ENCODE measurements at places on chromosomes 12 and 14.

- no peak for DNase-seq
Measured at GRCh38 chr12:115528466-115528865, 749.0 kb downstream of the MED13L start.

DNA sequence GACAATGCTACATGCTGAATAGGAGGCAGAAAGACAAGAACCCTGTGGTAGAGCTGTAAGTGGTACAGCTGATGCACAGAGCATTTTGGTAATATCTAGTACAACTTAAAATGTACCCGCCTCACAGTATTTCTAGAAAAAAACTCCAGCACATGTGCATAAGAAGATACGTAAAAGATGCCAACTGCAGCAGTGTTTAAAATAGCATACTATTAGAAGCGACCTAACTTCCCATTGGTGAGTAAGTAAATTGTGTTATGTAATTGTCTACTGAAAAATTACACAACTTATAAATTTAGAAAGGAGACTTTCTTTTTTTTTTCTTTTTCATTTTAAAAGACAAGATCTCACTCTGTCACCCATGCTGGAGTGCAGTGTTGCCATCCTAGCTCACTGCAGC lies 114.3 kb upstream of the CAND1 start:
- no peak for DNase-seq

- no peak for DNase-seq
Measured at GRCh38 chr14:68820536-68820935, 27.7 kb upstream of the ZFP36L1 start.

GRCh38 chr12:25789541-25789944 lies 168.9 kb upstream of the RASSF8 start:
- no peak for DNase-seq

DNA sequence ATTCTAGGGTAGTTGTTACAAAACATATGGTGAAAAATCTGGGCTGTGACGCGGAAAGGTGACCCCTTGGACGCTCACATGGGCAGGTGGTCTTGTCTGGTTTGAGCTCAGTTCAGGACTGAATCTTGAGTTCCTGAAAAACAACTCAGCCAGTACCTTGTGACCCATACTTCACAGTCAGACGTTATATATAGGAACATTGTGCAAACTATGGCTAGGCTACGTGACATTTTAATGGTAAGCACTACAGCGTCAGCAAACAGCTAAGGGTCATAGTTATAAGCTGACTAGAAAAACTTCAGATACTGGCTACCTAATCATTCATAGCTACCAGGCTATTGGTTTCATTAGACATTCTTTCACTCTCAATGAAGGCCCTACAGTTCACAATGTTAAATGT lies 14.8 kb upstream of the EDDM3A start:
- DNase-seq: no peak

- DNase-seq: no peak
Measured at GRCh38 chr12:12893438-12893837, 2.1 kb downstream of the GPRC5A start.

- DNase-seq: no peak
Measured at GRCh38 chr12:29149691-29150281, 708 bp downstream of the FAR2 start.

DNA sequence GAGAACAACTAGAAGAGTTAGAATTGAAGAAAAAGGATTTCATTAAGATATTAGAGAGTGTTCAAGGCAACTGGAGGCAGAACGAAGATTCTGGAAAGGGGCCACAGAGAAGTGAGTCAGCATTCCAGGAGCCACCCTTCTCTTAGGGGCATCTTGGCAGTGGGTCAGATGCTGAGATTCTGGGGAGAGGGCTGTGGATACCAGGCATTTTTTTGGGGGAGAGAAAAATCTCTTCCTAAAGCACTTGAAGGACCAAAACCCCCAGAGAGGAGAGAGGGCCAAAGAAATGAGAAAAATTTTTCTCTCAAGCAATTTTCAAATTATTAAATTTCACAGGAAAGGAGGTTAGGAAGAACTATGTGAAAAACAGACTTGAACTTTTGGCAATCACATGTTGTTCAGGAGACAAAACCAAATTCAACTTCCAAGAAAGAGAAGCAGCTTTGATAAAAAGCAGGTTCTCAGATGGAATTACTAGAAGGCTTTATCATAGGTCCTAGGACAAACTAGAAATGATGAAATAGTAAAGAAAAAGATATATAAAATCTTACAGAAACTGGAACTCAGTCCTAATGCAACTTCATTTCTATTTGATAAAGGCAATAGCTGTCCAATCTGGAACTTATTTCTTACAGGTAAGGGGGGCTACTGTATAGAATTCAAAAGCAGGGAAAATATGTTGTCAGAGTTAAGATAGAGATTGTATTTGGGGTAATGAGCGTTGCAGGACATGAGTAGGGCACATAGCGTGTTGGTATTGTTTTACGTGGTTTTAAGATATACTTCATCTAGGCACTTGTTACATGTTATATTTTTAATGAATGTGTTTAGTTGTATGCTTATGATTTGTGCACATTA lies 1.1 kb upstream of the CLEC2D start:
- DNase-seq: no peak

GRCh38 chr12:113190761-113191160 lies 5.2 kb downstream of the RITA1 start:
- no peak for DNase-seq

DNA sequence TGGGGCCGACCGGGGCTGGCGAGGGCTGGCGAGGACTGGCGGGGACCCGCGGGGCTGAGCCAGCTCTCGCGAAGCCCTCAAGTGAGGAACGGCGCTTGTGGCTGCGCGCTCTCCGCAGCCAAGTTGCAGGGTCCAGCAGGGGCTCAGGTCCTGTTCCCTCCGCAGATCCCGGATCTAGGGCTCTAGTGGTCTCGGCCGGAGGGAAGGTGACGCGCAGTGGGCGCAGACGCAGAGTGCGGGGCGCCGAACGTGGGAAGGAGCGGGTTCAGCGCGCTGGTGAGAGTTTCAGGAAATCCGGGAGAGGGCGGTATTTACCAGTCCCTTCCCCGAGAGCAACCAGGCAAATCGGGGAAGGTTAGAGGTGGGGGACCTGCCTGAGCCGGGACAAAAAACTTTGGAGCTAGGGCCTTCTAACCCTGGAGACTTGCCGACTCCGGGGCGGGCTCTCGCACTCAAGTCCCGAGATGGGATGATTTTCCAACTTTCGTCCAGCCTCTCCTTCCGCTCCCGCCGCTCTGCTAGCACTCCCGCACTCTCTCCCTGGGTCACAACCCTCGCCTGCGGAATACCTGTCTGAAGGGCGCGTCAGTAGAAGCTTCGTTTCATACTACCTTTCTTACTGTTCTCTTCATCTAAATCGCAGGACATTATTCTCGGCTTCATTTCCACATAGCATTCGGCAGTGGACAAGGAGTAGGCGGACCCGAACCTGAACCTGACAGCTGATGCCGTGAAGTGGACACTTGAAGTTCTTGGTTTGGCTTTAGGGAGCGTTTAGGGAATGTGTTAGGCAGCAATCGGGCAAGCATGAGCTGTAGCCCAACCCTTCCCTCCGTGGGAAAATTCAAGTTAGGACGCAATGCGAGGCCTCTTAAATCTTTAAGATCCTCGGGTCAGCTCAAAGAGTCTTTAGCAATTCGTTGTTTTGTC lies 13.6 kb upstream of the PAX9 start:
- no peak for DNase-seq

- DNase-seq: no peak
Measured at GRCh38 chr14:80468331-80469122, 257.2 kb upstream of the DIO2 start.
